ENCODE measurements at places on chromosomes 3 and 15.

- DNase-seq, result no peak
Observed at GRCh38 chr3:8730656-8731055, 2.9 kb upstream of the CAV3 start.

DNA sequence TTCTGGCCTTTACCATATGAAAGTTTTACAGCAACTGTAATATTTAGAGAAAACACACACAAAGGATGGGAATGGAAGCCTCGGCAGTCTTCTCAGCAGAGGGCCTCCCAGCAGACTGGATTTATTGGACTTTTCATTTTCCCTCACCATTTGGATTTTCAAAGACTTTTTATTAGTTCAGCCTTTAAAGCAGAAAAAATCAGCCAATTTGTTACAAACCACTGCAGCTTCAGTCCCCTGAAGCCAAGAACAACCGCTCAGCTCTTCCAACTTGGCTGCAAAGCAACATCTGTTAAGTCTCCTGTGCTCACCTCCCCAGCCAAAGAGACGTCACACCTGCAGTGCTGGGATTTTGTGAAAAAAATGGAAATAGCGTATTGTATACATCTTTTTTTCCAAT is 120.8 kb downstream of the GMPS start:
- no peak for DNase-seq

DNA sequence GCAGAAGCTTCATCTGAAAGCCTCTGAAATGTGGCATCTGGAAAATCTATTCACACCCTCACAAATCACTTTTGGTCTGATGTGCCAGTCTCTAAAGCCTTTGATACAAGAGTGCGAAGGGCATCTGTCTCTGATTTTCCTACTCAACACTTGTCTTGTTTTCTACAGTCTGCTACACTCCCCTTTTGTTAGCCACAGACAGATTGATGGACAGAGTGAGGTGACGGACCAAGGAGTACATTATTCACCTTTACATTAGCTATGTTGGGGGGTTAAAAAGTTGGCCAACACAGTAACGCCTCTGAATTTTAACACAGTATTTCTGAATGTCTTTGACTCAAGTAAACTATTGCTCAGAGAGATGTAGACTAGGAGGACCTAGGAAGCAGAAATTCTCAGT is 63.1 kb downstream of the TNIK start:
- no peak for DNase-seq

- no peak for DNase-seq
Observed at GRCh38 chr15:85753261-85753660, 41.5 kb downstream of the KLHL25 start.

- no peak for DNase-seq
Observed at GRCh38 chr3:31710123-31710803, 177.5 kb downstream of the STT3B start.

DNA sequence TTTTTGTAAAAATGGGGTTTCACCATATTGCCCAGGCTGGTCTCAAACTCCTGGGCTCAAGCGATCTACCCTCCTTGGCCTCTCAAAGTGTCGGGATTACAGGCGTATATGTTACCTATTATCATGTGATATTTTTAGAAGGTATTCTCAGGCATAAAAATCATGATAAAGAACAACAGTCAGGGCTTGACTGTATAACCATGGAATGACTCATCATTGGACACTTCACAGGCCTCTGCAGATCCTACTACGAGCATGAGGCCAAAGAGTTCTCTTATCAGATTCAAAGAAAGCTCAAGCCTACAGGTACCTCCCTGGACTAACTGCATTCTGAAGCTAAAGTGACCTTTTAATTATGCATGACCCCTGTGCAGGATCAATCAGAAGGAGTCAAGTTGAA is 91.7 kb upstream of the PRICKLE2 start:
- DNase-seq, result no peak

GRCh38 chr3:48463703-48464102 is 17.2 kb downstream of the ATRIP start:
- no peak for DNase-seq

DNA sequence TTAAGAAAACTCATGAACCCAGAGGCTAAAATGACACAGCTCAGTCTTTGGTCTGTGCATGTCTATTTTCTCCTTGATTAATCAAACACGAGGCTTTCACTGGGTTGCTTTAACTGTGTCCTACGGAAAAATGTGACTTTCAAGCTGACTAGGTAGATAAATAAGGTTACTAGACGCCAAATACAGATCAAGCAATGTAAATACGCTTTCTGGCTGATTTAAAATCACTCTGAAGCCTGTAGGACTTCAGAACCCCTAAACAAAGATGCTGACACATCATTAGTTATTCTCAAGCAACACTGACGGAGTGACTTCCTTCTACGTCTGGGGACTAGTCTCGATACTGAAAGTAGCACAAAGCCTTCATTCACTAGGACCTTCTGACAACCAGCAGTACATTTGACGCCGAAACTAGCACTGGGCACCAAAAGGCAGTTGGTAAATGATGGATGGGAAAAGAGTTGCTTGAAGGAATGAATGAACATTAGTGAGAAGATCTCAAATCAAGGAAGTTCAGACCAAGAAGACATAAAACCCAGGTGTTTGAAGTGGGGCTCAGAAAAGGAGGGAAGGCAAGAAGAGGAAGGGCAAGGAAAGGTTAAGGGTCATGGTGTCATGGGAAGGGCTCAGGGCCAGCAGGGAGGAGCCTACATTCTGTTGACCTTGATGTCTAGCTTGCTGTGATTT is 67.1 kb upstream of the CDV3 start:
- no peak for DNase-seq

DNA sequence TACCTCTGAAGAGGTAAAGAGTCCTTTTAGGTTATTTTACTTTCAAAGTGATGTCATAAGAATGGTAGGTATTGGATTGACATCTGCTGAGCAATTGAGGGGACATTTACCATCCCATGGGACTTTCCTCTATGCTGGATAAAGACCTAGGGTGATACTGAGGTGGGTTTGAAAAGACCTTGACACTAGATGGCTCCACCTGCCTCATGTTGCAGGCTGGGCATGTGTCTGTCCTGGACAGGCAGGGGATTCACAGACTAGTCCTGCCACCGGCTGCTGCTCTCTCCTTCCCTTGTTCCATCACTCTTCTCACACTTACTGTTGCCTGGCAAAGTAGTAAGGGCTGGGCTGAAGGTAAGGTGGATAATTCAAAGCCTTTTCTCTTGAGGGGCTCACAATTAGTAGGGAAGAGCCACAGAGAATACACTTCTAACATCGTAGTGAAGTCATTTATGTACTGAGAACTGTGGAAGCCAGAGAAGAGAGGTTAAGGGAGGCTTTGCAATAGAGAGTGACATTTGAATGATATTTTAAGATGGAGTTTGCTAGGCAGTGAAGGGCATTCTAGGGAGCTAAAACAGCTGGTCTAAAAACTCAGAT is 27.7 kb downstream of the TRAK1 start:
- no peak for DNase-seq

DNA sequence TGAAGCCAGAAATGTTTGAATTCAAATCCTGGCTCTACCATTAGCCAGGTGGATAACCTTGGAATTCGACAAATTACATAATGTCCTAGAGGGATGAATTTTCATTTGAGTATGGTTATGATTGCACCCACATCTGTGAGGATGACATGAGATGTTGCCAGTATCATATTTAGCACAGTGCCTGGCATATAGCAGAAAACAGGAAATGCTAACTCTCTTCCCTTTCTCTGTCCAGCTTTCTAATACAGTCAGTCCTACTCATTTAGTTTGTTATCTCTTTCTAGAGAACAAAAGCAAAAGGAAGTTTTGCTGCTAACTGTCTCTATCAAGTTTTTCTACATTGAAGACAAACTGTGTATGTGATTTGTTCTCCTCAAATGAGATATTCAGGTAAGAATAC is 231.7 kb downstream of the CPNE4 start:
- DNase-seq, result no peak

- DNase-seq, result no peak
Observed at GRCh38 chr3:160184655-160185054, 40.6 kb upstream of the C3orf80 start.

GRCh38 chr3:146274833-146275232 is 23.9 kb upstream of the PLSCR4 start:
- no peak for DNase-seq

DNA sequence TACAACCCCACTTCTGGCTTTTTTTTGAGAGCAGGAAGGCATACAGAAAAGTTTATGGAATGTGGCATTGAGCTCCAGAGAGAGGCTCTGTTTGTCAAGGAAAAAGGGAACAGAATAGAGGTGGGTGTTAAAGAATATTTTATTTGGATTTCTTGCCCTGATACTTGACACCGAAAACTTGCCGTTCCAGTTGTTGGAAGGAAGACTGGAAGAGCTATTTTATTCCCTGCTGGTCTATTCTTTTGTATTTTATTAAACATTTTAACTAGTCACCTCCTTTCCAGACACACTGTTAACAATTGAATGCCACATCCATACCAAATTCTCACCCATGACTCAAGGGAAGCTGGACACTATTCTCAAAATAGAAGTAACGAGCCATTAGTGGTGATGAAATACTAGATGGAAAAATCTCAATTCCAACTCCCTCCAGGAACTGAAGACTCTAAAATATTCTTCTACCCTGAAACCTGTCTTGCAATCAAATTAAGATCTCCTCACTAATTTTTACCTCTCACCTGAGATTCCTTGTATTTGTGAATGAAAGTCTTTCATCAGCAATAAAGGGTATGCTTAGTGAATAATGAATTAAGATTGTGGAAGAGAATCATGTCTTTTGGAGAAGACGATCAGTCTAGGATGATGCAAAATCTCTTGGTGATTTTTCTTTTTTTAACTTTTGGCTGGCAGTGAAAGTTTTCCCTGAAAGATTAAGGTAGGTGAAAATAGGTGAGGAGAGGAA is 28.5 kb downstream of the GREM1 start:
- DNase-seq, result no peak

DNA sequence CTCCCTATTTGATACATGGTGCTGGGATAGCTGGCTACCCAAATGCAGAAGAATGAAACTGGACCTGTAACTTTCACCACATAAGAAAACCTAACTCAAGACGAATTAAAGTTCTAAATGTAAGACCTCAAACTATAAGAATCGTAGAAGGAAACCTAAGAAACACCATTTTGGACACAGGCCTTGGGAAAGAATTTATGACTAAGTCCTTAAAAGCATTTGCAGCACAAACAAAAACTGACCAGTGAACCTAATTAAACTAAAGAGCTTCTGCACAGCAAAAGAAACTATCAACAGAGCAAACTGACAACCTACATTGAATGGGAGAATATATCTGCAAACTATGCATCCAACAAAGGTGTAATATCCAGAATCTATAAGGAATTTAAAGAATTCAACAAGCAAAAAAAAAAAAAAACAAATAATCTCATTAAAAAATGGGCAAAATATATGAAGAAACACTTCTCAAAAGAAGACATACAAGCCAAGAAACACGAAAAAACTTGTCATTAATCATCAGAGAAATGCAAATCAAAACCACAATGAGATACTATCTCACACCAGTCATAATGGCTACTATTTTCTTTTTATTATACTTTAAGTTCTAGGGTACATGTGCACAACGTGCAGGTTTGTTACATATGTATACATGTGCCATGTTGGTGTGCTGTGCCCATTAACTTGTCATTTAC is 37.0 kb downstream of the HDGFL3 start:
- no peak for DNase-seq

DNA sequence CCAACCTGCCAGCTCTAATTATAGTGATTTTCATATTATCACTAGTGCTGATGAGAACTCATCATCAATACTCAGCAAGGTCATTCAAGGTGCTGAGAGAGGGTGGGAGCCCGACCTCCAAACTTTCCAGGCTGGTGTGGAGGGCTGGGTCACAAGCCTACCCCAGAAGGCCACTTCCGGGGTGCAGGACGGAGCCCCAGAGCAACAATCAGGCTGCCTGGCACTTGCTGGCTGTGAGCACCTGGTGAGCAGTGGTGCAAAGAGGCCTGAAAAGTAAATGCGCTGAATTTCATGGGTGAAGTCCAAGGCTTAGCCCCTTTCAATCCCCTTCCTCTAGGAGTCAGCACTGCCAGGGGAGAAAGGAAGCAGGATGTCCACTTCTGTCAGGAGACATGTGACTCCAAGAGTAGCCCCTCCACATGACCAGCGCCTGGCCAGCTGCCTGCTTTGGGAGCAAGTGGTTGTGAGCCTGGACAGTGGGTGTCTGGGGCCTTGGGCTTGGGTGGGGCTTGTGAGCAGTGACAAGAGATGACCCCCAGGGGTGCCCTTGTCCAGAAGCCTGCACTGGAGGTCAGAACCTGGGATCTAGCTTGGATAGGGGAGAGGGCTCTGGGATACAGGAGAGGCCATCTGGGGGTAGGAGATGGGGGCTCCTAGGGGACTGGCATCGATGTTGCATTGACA is 165.0 kb upstream of the TLE3 start:
- no peak for DNase-seq

DNA sequence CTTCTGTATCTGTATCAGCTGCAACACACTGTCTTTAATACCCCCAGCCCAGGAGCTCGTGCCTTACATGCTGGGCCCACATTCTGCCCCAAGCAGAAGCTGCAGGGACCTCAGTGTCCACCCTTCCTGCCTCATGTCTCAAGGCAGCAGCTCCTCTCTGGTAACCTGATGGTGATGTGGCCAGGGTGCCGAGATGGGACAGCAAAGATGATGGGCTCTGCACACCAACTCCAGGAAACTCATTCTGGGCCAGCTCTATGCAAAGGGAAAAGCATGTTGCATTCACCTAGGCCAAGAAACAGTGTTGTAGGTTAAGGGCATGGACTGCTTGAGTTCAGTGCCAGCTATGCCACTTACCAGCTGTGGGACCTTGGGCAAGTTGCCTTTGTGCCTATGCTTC is 79.5 kb upstream of the PRR23C start:
- DNase-seq, result no peak

DNA sequence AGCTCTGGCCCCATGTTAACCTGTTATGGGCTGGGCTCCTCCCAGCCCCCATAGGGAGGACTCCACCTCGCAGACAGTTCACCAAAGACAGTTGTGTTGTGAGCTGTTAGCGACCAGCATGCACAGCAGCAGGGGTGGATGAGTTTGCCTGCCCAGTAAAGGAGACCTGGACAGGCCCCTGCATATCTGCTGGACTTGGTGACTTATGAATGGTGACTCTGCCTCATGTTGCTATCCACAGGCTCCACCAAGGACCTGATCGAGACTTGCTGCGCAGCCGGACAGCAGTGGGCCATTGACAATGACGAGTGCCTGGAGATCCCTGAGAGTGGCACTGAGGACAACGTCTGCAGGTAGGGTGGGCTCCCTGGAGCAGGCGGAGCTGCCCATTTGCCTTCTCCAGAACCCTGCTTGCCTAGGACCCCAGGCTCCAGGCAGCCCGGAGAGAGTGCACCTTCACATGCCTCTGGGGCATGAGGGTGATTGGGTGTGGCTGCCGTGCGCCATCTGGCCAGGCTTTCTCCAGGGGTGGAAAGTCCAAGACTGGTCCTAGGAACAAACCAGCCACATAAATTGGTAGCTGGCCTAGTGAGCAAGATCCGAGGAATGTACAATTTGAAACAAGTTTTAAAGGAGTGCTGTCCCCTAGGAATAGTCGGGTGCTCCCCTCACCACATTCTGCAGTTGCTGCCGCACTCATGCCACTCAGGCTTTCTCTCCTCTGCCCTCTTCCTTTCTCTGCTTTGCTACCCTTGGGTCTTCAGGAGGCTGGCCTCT is 59.1 kb downstream of the FBLN2 start:
- no peak for DNase-seq

- no peak for DNase-seq
Observed at GRCh38 chr3:20462226-20462625, 276.2 kb upstream of the SGO1 start.

GRCh38 chr3:102078854-102079808 is 229.8 kb downstream of the NFKBIZ start:
- DNase-seq, result no peak

GRCh38 chr3:148742118-148742517 is 44.4 kb downstream of the AGTR1 start:
- DNase-seq, result no peak

Measured in stimulated activated CD4-positive, alpha-beta T cell treated with anti-CD3 and anti-CD28 coated beads, TNF-alpha, amount 100 ng/mL, for 1 hour (primary cell).